ENCODE measurements at places on chromosomes 3 and 15. TPM values are rescaled to one million over a fixed set of nuclear protein-coding genes. Genes with fewer than 3 reads are reported as not detected.

The SCG3 gene
- total RNA-seq, result not detected

The GATA2 gene
- total RNA-seq, result 15.6 TPM

The RPP25 gene
- 1.8 TPM for total RNA-seq

The CPNE9 gene
- not detected for total RNA-seq

The KNG1 gene
- total RNA-seq, result not detected

- DNase-seq, result no peak
Measured at GRCh38 chr15:67879440-67880129, 39.7 kb upstream of the RNU6-1 start.

GRCh38 chr3:140152851-140153639 is 218.1 kb downstream of the CLSTN2 start:
- no peak for DNase-seq

- DNase-seq, result no peak
Measured at GRCh38 chr3:9422712-9423424, 25.5 kb downstream of the SETD5 start.

DNA sequence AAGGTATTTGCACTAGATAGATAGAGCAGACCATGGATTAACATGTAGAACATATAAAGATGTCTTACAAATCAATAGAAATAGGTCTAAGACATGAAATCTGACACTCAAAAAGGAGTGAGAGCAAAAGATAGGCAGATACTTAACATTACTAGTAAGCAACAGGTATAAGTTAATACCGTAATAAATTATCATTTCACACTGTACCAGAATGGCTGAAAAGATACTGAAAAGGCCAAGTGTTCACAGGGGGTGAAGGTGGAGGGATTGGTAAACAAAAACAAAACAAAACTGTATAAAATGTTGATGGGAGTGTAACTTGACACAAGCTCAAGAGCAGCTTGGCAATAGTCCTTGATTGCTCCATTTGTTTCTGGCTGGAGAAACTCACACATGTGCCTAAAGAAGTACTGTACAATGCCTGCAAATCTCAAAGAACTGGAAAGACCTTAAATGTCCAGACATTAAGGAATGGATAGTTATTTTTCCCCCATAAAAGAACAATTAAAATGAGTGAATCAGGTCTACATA is 3.5 kb downstream of the NSMCE3 start:
- DNase-seq, result no peak

DNA sequence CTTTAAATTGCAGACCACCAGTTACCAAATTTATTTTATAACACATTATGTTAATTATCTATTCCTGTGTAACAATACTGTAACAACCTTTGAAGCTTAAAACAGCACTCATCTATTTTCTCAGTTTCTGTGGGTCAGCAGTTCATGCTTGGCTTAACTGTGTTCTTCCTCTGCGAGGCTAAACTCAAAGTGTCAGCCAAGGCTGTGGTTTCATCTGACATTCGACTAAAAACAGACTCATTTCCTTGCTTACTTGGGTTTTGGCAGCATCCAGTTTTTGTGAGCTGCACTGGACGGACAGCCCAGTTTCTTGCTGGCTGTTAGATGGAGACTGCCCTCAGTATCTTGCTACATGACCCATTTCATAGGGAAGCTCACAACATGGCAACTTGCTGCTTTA is 247.3 kb upstream of the KCNH8 start:
- DNase-seq, result no peak

DNA sequence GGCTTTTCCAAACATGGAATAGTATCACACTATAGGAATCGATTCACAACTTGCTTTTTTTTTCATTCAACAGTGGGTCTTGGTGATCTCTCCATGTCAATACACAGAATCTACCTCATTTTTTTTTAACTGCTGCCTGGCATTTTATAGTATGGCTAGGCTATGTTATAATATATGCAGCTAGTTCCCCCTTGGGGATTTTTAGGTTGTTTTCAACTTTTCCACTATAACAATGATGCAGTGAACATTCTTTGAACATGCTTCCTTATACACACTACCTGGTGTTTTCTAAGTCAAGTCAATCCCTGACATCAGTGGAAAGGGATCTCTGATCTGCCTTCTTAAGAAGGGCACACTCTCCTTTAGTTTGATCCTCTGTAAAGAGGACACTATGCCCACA is 46.5 kb upstream of the PLXND1 start:
- no peak for DNase-seq

DNA sequence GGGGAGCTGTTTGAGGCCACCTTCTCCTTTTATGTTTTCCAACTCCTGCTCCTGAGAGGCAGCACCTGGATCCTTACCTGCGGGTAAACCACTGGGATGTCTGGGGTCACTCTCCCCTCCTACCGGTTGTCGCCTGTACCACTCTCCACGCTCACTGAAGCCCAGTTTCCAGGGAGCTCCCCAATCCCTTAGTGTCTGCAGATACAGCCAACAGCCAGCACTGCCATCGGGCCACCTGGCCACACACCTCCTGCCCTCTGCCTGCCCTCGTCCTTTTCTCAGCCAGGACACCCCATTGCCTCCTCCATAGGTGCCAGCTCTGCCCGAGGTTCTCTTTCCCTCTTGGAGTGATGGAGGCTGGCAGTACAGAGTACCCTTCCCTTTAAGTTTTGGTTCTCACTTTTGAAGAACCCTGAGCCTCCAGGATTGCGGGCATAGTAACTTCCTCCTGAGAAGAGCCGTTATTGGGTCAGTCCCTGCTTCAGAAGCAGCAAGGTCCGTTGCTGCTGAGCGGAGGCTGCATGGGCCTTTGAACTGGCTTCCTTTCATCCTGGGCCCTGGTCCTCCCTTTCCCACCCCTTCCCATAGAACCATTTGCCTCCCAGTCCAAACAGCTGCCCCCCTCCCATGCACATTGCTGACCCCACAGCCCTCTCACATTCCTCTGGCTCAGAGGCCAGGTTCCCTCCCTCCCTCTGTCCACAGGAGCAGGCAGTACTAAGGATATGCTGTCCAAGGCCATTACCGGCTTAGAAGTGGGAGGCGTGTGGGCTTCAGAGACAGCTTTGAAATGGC is 30.9 kb downstream of the ARNT2 start:
- DNase-seq, result no peak

- no peak for DNase-seq
Measured at GRCh38 chr3:71453822-71454511, 129.6 kb downstream of the FOXP1 start.

- no peak for DNase-seq
Measured at GRCh38 chr3:54845551-54845950, 82.3 kb downstream of the LRTM1 start.

GRCh38 chr3:123054109-123054778 is 12.6 kb upstream of the PDIA5 start:
- DNase-seq, result no peak

DNA sequence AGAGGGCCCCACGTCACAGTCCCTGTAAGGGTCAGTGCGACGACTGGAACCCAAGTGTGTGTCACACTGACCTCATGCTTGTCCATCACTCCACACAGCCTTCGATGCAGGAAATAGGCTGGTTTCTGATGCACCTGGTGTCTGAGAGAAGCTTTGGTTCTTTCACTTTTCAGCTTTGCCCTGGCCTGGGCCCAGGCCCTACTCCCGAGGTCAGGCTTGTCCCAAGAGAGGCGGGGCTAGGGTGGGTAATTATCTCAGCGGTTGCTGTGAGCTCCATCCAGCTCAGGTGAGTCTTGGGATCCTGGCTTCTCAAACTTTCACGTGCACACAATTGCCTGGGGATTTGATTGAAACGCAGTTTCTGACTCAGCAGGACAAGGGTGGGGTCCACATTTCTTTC is 19.6 kb upstream of the CHRNB4 start:
- DNase-seq, result no peak

DNA sequence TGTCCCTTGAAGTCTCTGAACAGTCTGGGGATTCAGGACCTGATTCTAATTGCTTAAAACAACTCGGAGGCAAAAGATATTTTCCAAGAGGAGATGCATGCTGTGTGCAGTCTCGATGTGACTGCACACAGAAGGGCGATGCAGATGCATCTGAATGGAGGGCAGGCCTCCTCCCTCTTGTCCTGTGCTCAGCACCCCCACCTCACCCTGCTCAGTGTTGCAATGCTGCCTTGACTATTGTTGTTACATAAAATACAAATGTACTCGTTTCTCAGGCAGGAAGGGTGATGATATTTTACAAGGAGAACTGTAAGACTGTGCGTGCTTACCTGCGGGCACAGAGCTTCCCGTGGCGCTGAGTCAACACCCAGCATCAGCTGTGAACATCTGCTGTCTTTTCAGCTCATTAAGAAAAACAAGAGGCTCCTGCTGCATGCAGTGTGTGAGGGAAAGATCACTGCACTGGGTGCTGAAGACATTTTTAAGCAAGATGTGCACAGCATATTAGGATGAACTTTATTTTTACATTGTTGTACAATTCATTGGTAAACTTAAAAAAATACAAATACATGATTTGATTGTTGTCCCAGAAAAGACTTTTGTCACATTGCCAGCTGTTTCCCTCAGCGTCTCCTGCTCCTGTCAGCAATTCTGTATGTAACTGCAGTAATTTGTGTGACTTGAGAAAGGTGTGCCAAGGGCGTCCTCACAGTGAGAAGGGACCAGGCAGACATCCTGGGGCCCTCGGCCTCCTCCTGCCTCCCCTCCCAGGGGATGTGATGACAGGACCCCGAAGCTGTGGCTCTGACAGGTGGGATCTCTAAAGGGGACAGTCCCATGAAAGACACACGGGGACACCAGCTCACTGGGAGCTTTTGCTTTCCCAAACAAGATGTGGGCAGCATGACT is 56.3 kb upstream of the RPL32 start:
- no peak for DNase-seq

Data from cardiac septum (tissue), 1 donor.